ENCODE measurements at places on chromosomes 13 and 19. TPM values are rescaled to one million over a fixed set of nuclear protein-coding genes. Genes with fewer than 3 reads are reported as not detected.

DPF1 gene
- total RNA-seq = 0.47 TPM

CGB5 gene
- not detected for total RNA-seq

ZNF358 gene
- 36.6 TPM for total RNA-seq

DNA sequence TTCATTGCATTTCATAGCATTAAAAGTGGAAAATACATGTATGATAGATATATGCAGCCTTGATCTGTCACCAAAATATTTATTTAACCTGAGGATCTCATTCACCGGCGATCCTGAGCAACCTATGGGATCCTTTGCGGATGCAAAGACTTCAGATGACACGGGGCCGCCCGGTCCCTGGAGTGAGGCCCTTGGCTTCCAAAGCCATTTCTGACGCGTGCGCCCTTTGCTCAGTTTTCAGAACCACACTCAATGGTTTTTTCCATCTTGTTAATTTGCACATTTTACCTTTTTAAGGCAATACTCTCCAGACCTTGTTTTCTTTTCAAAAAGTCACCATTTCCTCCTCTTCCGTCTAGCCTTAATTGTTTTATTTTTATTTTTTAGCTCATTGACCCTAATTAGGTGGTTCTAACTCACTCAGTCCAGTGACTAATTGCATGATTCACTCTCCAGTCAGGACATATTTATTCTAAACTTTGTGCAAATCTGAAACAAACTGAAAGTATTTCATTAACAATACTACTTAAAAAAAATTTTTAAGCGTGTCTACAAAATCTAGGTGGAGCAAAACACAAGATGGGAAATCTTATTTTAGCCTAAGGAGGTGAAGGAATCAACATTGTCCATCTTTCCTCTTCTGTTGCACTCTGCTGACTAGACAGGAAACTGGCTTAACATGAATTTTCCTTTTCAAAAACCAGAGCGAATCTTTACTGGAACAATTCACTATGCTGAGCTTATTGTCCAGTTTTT lies 47.9 kb downstream of the COL4A1 start:
- peak; percentile 80 for DNase-seq

GRCh38 chr13:59744747-59745391 lies 418.9 kb downstream of the DIAPH3 start:
- no peak for DNase-seq

GRCh38 chr13:98556968-98557631 lies 19.8 kb downstream of the STK24 start:
- DNase-seq = no peak

DNA sequence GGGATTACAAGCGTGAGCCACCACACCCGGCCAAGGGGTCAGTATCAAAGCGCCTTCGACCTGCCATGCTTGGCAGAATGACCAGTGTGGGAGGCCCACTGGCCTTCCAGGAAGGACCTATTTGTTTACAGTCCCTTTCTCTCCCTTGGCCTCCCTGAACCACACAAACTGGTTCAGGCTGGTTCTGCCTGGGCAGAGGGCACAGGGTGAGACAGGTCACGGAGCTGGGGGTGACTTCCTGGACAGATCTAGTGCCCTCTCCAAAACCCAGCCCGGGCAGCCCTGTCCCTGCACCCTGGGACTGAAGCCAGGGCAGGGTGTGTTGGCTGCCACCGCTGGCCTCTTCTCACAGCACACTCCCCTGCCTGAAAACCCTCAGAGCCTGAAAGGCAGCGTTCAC lies 11.3 kb downstream of the PLEKHF1 start:
- DNase-seq = no peak

DNA sequence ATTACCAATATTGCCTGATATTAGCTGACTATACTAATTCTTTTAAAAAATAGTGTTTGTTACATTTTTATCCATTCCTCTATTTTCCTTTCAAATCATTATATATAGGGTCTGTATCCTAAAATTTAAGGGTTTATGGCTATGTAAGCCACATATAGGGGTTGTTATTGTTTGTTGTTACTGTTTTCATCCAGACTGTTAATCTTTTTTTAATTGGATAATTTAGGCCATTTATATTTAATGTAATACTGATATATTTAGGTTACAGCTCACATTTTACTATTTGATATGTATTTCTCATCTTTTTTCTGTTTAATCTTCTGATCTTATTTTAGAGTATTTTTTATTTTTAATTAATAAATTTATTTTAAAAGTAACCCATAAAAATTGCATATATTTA lies 487.1 kb upstream of the SGCG start:
- DNase-seq = no peak

DNA sequence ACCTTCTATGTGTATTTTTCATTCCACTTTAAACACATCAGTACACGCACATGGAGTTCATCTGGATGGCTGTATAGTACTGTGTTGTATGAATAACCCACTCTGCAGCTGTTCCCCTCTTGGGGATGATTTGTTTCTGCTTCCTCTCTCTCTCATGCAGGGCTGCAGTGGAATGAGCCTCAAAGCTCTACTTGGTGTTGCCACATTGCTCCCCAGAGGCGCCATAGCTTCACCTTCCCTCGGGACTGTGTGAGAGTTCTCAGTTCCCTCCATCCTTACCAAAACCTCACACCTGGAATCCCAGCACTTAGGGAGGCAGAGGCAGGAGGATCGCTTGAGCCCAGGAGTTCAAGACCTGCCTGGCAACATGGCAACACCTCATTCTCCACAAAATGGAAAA lies 28.4 kb upstream of the GPR183 start:
- no peak for DNase-seq

DNA sequence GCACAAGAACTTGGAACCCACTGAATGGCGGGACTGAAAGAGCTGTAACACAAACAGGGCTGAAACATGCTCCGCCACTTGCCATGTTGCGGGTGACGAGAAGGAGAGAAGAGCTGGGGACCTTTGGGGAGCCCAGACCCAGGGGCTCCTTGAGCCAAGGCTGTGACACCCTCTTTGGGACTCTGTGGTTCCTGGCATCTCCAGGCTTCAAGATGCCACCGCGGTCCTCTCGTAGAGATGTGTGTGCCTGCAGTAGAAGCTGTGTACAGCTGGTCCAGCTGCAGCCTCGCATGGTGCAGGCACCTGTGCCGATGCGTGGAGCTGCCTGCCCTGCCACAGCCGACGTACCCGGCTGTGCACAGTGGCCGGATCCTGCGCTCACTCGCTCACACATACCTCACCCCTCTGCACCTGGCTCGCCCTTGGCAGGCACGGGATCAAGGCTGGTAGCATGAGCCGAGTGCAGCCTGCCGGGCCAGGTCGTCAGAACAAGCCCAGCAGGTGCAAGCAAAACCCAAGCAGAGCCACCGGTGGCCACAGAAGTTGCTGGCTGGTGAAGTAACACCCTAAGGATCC lies 1385.8 kb downstream of the PCDH9 start:
- DNase-seq = no peak

DNA sequence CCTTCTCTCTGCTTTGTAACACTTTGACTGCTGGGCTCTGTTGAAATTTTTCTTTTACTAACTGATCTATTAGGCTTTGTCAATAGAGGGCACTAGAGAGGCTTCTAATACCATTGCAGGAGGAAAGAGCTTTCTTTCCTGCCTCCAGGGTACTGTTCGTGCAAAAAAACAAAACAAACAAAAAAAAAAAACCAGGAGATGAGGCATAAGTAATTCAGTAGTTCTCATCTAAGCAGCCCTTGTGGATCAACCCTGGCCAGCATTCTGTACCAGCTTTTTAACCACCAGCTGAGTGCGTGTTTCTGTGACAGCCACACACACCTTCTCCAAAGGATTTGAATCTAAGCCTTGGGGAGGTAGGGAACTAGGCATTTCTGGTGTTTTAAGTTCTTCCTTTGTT lies 1707.6 kb upstream of the SLC10A2 start:
- DNase-seq = peak; percentile 72

DNA sequence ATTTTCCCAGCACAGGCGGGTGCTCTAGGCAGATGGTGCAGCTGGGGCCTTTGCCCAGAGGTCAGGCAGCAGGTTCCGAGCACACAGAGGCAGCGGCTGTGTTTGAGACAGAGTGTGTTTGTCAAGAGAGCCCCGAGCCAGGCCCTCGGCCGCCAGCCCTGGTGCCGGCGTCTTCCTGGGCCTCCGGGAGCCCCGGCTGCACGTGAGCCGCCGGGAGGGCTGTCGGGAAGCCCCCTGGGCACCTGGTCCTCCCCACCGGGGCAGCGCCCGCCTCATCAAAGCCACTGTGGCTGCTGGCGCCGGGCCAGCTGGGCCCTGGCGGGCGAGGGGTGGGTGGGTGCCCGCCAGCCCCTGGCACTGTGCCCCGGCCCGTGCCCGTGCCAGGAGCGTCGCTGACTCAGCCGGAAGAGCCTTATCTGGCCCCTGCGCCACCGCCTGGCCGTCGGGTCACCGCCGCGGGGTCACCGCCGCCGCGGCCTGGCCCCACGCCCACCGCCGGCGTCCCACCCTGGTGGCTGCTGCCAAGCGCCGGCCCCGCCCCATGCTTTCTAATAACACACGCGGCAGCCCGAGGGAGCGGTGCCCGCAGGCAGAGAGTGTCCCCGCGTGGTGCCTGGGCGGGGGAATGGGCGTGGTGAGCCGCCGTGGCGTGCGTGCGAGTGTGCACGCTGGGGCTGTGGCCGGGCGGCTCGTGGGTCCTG lies 14.9 kb downstream of the ARID3A start:
- DNase-seq = peak; percentile 72

GRCh38 chr13:100300708-100301107 lies 211.8 kb downstream of the PCCA start:
- no peak for DNase-seq

DNA sequence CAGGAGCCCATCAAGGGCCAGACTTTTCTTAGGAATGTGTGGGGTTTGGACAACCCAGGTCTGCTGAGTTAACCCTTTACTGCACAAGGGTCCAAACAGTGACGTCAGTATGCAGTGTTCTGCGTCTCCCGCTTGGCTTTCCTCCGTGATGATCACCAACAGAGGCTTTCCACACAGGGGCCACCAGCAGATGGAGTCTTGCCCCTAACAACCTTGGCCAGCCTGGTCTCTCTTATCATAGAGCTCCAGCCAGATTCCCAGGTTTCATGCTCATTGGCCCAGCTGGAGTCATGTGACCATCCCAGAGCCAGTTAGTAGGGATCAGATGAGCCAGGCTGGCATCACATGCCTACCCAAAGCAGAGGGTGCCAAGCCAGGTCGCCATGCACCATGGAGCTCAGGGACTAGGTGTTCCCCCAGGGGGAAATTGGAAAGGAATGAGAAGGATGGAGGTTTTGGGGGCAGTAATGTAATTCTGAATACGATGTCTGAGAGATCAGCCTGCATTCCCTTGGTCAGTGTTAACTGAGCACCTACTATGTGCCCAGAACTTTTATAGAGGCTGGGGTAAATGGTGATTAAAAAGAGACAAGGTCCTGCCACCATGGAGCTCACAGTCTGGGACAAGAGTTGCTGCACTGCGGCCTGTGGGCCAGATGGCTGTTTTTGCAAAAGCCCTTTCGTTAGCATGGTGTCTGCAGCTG lies 61.2 kb downstream of the MYH14 start:
- DNase-seq = peak; percentile 43

DNA sequence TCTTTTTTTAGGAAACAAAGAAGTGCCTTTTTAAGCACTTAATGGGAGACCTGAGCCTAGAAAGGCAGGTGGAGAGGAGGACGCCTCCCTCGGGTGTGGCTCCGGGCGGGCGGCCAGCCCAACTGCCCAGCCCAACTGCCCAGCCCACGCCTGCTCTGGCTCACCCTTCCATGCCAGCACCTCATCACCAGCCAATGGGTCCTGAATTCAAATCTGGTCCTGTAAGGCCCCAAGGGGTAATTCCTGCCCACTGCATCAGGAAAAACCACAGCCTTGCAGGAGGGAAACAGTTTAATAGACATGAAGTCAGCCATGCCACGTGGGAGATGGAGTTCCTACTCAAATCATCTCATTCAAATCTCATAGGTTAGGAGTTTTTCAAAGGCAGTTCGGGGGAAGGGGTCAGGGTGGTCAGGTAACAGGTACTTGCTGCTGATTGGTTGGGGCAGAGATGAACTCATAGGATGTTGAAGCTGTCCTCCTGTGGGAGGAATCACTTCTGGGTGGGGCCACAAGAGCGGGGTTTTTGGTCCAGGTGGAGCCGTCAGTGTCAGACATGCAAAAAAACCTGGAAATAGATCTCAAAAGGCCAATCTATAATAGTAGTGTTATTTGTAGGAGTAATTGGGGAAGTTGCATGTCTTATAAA lies 64.9 kb downstream of the HSPH1 start:
- no peak for DNase-seq

All from dermis blood vessel endothelial cell (primary cell).